ENCODE measurements at places on chromosomes 11 and 22.

DNA sequence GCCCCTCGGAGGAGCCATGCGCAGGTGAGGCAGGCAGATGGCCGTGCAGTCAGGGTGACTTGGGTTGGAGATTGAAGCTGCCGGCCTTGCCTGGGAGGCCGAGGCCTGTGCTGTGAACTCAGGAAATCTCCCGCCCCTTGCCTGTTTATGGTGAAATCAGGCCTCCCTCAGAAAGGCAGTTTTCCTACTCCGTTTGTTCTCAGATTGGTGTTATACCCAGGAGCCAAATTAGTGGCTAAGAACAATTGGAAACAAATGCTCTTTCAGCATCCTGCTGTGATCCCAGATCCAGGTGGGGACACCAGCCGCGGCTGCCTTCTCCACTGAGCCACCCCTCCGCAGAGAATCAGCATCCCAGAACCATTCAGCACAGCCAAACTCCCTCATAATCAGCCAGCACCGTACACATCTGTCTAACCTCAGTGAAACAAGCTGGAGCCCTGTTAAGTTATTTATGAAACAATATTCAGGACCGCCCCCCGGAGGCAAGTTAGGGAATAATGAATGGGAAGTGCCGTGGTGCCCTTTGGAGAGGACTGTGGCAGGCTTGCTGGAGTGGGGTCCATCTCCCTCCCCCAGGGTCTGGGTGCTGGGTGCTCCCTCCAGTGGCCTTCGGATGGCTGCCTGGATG, 60.0 kb downstream of the PKNOX2 start:
- peak; percentile 16 for DNase-seq

GRCh38 chr11:69716099-69716498, 12.3 kb upstream of the FGF19 start:
- no peak for DNase-seq

DNA sequence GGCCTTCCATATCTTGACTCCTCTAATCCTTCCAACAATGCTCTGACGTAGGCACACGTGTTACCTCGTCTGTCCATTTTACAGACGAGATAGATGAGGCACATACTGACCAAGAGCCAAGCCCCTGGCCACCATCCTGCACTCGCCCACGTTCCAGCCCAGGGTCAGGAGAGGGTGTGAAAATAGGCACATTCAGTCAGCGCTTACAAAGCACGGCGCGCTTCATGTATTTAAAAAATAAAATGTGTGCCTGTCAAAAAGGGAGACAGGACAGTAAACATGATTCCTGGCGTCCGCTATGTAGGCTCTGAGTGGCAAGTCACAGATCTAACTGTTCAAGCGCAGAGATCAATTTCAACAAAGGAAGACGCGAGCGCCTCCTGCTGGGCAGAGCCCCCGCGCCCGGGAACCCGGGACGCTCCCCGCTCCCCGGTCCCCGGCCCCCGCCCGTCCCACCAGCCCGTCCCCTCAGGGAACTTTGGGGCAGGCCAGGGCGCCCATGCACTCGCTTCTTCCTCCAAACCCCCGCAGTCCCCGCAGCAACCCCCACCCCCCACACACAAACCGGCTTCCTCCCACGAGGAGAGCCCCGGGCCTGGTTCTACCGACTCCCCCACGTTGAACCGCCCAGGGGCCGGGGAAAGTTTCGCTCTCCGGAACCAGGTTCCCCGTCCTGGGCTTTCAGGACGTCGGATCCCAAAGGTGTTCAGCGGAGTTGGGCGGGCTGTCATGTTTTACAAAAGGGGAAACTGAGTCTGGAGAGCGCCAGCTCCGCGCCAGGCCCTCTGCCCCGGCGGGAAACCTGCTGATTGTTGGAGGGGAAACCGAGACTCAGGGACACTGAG, 10.4 kb upstream of the C1QTNF6 start:
- peak; percentile 94 for DNase-seq

- no peak for DNase-seq
Measured at GRCh38 chr11:123084454-123084853, 22.5 kb upstream of the HSPA8 start.

DNA sequence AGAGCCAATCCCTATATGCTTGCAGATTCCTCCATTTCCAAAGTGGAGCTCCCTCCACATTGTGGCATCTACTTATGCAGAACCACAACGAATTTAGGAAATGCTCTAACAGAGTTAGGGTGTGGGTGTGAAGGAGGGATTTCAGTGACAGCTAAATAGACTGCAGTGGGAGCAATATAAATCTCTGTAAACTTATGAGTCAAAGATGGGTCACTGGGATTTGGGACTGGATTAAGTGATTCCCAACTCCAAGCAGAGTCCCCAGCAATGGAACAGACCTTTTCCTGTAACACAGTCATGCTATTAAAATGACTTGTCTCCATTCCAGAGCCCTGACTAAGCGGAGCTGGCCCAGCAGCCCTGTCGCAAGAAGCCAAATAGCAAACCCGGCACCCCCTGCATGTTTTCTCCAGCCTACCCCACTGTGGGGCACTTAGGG, 36.6 kb downstream of the RPL27A start:
- DNase-seq, result no peak

Data from suppressor macrophage (primary cell).